Activated naive CD4-positive, alpha-beta T cell (primary cell): ENCODE measurements at places on chromosomes 16 and 17.

GRCh38 chr17:56809106-56809819 lies 24.5 kb downstream of the C17orf67 start:
- DNase-seq: no peak

GRCh38 chr16:52770828-52771227 lies 223.9 kb upstream of the TOX3 start:
- no peak for DNase-seq

DNA sequence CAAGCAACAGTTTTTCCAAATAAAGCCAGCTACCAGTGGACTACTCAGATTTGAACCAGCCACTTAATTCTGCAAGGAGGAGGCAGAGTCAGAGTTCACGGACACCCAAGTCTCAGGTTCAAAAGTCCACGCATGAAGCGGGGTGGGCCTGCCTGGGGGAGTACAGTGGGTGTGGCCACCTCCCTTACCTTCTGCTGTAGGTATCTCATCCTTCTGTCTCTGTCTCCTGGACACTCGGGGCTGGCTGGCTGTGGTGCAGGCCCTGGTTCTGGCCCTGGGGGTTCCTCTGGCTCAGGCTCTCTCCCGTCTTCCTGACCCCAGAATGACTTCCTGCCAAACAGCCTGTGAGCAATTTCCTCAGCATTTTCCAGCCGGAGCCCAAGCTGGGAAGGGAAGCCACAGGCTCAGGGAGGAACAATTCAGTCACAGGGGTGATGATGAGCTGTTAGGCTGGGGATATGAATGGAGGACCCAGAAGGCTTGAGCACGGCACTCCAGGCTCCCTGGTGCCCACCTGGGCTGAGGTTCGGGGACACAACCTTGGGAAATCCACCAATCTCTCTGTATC lies 101.9 kb downstream of the LITAF start:
- DNase-seq: no peak

- DNase-seq: no peak
These were observed 1.3 kb upstream of the WFDC1 start for GRCh38 chr16:84293406-84293805.

DNA sequence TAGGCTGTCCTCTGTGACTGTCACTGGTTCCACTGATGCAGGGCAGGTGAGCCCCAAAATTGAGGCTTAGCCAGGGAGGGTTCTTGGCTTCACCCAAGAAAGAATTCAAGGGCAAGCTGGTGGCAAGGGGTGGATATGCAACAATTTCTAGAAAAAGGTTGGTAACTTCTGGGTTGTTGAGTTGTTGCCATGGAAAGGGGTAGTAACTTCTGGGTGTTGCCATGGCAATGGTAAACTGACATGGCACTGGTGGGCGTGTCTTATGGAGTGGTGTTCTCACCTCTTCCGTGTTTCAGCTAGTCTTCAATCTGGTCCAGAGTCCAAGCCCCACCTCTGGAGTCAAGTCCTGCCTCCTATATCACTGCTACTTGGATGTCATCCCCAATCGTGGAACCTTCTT lies 9.5 kb upstream of the GUCY2D start:
- DNase-seq: no peak

GRCh38 chr17:77304051-77304745 lies 163.4 kb downstream of the SEC14L1 start:
- DNase-seq: no peak

DNA sequence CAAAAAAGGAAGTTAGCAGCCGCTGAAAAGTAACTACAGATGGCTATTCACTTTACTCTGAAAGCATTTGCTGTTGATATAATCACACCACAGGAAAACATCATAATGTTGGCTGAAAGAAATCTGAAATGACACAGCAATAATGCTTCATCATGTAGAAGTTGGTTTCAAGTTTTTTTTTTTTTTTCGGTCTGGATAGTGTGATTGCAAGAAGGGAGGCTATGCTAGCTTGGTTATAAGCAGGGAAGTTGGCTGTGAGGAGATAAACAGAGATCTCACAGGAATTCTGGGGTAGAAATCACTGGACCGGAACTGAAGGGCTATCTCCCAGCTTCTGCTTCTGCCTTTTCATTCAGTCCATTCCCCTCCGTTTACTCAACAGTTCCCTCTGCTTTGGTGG lies 57.9 kb downstream of the MYO1D start:
- no peak for DNase-seq

GRCh38 chr17:76307299-76307965 lies 644 bp downstream of the QRICH2 start:
- no peak for DNase-seq

GRCh38 chr17:78040440-78041385 lies 82.2 kb downstream of the TNRC6C start:
- peak; percentile 12 for DNase-seq

DNA sequence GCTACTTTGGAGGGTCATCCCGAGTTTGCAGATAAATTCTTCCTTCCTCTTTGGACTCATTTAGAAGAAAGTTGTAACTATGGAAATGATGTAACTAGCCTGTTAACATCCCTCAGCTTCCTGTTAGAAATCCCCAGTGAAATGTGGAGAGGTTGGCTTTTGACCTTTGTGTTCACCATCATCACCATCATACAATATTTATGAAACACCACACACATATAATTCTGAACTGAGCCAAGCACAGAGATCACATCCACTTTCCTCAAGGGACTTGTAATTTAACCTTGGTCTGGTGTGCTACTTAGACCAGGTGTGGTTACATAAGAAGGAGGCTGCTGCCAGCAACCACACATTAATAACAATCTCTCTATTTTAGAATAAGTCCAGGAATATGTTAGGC lies 2.5 kb downstream of the CAPNS2 start:
- no peak for DNase-seq

- DNase-seq: no peak
These were observed 12.4 kb upstream of the HEATR6 start for GRCh38 chr17:60091109-60091508.
